ENCODE measurements at places on chromosomes 16 and 17.
A peak's percentile ranks its signal among the peaks of the same experiment; 100 is the strongest.

- peak; percentile 55 for DNase-seq
These were observed 5.8 kb downstream of the THOC6 start for GRCh38 chr16:3029491-3030221.

- no peak for DNase-seq
These were observed 26.3 kb upstream of the MGAT5B start for GRCh38 chr17:76841776-76842405.

DNA sequence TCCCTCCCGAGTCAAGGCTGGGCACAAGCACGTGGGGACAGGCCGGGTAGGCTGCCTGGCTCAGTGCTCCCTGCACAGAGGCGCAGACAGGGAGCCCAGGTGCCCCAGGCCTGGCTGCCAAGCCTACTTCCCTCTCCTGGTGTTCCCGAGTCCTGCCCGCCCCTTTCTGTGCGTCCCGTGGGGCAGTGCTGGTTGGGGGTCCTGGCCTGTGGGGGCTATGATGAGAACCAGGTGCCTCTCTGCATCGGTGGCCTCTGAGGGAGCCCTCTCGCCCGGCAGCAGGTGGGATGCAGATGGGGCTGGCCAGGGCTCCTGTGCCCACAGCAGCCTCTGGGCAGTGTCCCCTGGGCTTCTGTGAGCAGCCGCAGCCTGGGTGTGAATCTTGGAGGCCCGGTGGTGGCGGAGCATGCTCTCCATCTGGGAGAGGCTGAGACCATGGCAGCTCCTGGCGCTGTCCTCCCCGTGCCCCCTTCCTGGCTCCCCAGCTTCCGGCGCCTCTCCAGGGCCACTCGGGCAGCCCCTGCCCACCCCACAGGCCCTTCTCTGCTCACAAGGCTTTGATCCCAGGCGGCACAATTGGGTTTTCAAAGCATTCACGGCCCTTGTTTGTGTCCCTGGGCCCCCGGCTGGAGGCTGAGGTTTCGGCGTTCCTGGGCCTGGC, 7.2 kb downstream of the CENPX start:
- DNase-seq: no peak

GRCh38 chr17:68424861-68425260, 32.4 kb downstream of the WIPI1 start:
- no peak for DNase-seq

GRCh38 chr17:386141-386876, 33.7 kb upstream of the RPH3AL start:
- DNase-seq: peak; percentile 73

GRCh38 chr17:70848785-70849184, 679.5 kb downstream of the KCNJ2 start:
- no peak for DNase-seq

GRCh38 chr16:30064729-30065101, 845 bp upstream of the ALDOA start:
- no peak for DNase-seq

DNA sequence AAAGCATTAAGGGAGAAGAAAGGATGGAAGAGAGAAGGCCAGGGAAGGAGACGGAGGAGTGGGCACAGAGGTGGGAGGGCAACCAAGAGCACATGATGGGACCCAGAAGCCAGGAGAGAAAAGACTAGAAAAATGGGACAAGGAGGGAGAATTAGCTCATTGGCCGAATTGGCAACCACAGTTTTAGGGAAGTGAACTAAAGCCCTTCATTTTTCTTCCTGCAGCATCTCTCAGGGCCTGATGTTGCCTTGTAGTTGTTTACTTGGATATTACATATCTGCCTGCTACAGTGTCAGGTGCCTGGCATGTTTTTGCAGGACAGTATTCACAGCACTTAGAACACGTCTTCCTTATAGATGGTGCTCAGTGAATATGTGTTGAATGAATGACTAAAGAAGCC, 19.0 kb downstream of the EMP2 start:
- no peak for DNase-seq

- DNase-seq: no peak
These were observed 159.6 kb downstream of the PRKCA start for GRCh38 chr17:66462010-66462409.

DNA sequence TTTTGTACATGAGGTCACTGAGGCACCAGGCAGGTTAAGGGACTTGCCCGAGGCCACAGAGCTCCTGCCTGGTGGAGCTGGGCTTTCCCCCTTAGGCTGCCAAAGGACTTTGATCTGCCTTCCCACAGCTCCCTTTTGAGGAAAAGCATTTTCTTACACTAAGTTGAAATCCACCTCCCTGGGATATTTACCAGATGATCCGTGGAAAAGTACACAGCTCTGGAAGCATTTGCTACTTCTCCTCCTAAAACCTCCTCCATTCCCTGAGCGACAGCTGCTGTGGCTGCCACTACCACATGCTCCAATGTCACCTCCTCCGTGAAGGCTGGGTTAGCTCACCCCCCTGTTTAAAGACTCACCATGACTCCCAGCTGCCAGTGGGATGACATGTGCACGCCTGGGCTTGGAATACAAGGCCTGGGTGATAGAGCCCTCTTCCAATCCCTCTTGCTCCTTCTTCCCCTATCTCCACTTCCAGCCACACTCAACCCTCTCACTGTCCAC, 1.2 kb upstream of the MPRIP start:
- no peak for DNase-seq

DNA sequence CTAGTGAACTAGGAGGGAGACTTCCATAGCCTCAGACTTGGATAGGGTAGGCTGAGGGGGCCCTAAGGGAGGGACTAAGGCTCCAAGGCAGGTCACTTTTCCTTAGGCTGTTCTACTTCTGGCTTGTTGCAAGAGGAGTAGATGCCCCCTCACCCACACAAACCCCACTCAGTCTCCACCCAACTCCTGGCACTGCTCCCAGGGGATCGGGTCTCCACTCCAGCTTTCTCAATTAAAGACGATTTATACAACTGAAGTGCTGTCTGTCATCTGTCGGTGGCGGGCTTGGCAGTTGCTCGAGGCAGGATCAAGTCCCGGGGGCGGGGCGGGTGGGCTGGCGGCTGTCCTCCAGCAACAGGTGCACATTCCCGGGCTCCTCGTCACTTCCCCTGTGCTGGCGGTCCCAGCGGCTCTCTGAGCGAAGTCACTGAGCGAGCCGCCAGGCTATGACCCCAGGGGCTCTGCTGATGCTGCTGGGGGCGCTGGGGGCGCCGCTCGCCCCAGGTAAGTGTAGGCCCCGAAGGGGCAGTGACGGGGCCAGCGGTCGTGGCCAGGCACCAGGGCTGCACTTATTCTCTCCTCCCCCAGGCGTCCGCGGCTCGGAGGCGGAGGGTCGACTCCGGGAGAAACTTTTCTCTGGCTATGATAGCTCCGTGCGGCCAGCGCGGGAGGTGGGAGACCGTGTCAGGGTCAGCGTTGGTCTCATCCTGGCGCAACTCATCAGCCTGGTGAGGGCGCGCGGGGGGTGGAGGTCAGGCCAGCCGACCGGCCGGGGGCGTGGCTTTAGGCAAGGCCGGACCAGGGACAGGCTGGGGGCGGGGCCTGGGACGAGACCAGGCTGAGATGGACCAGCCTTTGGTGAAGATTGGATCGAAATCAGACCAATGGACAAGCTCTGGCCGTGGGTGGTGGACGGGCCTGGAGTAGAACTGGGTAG, at the start of gene CHRNB1:
TSS of gene CHRNB1 (plus strand) at position 380 of the 937 bp plus-strand sequence. CDS start at position 447, 67 bp downstream.
- DNase-seq: no peak

GRCh38 chr17:27453471-27453870, 2.8 kb upstream of the KSR1 start:
- no peak for DNase-seq

DNA sequence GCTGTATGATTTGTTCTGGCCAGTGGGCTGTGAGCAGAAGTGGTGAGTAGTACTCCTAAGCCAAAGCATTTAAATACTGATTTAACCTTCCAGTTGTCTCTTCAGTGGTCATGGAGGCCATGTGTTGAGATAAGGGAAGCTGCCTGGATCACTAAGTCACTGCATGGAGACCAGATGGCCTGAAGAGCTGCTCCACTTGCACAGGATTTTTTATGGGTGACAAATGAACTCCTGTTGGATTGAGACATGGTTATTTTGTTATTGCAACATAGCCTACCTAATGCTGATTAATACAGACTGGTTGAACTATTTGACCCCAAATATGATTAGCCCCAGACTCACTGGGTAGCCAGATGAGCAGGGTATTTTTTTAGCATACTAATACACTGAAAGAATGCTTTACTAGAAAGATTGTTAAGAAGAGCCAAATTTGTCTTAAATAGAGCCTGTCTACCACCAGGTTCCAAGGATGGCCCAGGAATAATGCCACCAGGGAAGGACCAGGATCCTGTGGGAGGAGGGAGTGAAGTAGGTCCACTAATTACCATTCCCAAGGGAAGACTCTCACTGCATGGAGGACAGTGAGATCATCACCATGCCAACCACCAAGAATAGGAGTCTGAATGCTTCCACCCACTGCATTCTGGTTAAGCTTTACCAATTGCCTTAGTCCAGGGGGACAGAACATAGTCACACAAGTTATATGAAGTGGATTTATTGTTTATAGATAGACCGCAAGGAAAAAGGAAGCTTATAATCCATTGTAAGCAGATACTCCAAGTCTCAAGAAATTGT, 187.4 kb upstream of the IRX6 start:
- no peak for DNase-seq

- no peak for DNase-seq
These were observed 222.5 kb downstream of the FOXL1 start for GRCh38 chr16:86800894-86801293.

DNA sequence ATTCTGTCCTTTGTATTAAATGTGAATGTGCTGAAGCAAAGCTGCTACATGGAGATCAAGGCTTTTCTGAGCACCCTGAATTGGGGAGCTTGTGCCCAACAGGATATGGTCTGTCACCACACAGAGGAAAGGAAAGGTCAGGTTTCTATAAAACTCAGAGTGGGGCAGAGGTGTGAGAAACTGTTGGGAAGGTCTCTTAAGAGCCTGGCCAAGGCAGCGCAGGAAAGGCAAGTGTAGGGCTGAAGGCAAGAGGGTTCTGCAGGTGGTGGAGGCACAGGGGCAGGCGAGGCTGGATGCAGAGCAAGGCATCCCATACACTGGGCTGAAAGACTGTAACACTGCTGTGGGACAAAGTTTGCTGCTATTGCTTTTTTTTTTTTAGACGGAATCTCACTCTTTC, 8.1 kb downstream of the COX6A2 start:
- DNase-seq: no peak

GRCh38 chr17:58284613-58285421, 4.1 kb upstream of the MPO start:
- no peak for DNase-seq

DNA sequence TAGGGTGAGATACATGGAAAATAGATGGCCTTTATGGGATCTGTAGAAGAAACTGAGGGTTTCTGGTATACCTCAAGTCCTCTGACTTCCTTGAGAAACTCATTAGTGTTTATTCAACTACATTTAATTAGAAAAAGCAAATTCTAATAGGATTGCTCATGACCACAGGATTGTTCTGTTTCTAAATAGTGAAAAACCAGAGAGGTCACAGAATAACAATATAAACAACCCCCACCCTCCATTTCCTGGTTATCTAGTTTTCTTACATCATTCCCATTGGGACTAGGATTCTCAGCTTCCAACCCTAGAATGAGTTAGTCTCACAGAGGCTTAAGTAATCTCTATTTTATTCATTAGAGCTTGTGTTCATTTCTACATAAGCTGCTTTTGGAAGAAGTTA, 30.0 kb downstream of the SF3B3 start:
- no peak for DNase-seq

GRCh38 chr16:4882000-4882632, 34.8 kb downstream of the UBN1 start:
- DNase-seq: no peak

- no peak for DNase-seq
These were observed 211.8 kb downstream of the ZNF423 start for GRCh38 chr16:49644145-49644463.

- no peak for DNase-seq
These were observed 666 bp downstream of the HGS start for GRCh38 chr17:81684442-81684911.

DNA sequence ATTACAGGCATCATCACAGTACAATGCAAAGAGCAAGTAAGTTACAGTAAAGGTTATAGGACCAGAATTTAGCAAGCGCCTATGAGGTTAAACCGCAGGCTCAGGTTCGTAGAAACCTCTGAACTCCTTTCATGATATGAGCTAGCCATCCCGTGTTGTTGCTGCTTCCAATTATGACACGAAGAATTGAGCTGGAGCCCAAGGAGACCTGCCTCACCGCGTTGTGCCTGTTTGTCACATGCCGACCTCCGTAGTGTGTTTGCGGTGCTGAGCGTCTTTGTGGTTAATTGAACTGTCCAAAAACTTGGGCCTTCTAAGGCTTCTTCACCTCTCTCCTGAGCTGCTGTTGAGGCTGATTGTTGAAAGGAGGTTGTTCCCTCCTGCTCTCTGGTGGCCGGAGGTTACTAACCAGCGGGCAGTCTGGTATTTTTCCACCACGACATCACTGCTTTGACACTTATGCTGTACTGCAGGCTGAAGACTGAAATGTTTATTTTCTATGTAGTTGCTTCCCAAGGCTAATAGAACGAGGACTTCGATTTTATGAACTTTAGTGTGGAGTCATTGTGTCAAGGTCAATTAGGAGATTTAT, 67.5 kb downstream of the SEC14L1 start:
- no peak for DNase-seq

GRCh38 chr16:65661558-65661957, 539.7 kb upstream of the CDH11 start:
- DNase-seq: no peak

GRCh38 chr17:73234736-73235135, 26.9 kb downstream of the CPSF4L start:
- DNase-seq: no peak

- peak; percentile 60 for DNase-seq
These were observed 1.4 kb downstream of the CENPX start for GRCh38 chr17:82021107-82021899.

DNA sequence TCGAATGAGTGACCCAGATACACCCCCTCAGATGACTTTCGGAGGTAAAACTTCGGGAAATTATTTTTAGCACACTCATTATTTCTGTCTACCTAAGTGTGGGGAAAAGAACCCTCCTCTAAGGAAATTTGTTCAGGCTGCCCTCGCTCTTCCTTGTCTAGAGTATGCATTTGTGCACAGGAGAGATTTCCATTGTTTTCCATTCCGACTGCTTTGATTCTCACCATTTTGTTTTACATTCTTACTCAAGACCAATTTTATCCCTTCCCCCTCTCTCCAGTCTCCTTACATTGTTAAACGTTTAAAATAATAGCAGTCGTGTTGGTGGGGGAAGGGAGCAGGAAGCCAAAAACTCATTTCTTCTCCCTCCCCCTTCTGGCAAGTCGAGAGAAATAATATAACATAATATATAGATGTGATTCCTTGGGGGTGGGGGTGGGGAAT, 1.5 kb upstream of the CHD3 start:
- DNase-seq: no peak

DNA sequence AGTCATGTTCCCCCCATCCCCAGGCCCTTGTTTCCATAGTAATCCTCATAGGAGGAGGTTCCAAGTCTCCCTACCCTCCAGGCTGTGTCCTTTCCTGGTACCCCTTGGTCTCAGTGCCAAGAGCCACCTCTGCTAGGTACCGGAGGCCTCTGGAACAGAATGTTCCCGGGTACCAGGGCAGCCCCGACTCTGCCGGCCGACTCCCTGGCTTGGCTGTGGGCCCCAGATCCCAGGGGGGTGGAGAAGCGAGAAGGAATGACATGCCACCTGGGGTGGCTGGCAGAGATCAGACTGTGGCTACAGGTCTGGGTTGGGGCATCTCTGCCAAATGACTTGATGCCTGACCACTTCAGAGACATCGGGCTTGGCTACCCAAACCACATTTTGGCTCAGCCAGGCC, 3.6 kb downstream of the STAC2 start:
- no peak for DNase-seq

GRCh38 chr16:66935314-66936011, at the start of gene CES2:
TSS of gene CES2 (plus strand) at chr16:66935516. CDS start at chr16:66935636, 120 bp downstream.
- DNase-seq: no peak
